Activated CD4-positive, alpha-beta T cell treated with anti-CD3 and anti-CD28 coated beads for 1 hour (primary cell): ENCODE measurements at places on chromosomes 2 and 18.
A peak's percentile ranks its signal among the peaks of the same experiment; 100 is the strongest.

DNA sequence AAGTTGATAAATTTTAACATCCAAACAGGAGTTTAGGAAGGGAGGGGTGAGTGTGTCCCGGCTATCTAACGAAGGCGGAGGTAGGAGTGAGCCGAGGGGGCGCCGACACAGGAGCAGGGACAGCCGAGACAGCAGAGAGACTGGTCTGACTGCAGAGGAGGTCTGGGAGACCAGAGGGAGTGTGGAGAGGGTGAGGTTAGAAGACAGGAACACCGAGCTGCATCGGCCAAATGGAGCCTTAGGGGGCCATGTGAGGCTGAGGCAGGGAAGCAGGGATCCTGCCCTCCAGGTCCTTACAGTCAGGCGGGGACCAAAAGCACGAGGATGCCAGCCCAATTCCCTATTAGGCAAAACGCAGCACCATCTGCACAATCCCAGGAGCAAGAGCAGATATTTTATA, 67.0 kb downstream of the SFXN5 start:
- no peak for DNase-seq

DNA sequence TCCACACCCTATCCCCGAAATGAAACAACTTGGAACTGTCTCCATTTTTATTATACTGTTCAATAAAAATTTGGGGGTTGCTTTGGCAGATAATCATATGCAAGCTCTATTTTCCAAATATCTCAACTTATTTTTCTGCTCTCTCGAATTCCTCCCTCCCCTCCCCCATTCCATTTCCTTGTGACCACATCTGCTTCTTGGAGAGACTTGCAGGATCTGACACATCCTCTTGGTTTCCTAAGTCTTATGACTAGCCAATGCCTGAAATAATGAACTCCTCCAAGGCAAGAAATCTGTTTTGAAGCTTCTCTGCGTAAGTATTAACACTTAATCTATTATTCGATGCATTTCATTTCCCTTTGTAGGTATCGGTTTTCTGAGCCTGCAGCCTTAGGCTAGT, 16.1 kb downstream of the TGIF1 start:
- no peak for DNase-seq

DNA sequence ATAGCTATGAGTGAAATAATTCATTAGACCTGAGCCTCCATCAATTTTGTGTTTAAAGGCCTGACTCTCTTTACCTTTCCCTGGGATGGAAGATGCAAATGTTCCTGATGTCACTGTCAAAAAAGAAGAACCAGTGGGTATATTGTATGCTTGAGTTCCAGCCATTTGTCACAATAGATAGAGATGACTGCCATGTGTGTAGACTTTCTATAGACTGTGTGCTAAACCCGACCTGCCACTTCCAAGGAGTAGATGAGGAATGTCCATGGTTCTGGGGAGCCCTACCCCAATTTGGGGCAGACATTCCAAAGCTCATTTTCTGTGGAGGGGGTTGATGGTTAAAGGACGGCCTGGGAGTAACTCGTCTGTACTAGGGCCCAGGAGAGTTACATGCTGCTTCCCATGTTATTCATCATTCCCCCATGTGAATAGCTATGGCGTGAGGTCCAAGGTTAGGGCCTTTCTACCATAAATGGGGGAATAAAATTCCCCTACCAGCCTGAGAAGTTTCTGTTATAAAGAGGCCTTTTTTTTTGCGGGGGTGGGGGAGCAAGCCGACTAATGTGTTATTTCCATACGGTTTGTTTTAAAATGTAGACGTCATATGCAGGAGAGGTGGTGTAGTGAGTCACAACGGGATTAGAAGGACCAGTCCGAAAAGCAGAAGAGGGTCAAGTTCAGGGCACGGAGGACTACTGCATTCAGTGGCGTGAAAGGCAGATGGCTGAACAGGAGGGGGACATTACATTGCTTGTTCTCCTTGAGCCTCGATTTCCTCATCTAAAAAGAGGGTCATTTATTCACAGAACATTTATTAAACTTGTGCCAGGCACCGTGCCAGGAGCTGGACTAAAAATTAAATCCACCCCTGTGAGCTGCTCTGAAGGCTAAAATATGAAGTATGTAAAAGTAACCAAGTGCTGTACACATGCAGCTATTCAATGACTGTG, 24.0 kb downstream of the IL1B start:
- no peak for DNase-seq

- DNase-seq, result no peak
These were observed 6.8 kb upstream of the GALM start for GRCh38 chr2:38659115-38659514.

- no peak for DNase-seq
These were observed 97.7 kb downstream of the CDC42EP3 start for GRCh38 chr2:37573451-37574388.

- DNase-seq, result no peak
These were observed 171.3 kb downstream of the ARHGAP15 start for GRCh38 chr2:143300536-143300935.

GRCh38 chr2:38037757-38038621, 38.0 kb downstream of the CYP1B1 start:
- no peak for DNase-seq

- DNase-seq, result no peak
These were observed 220.6 kb downstream of the SLC4A10 start for GRCh38 chr2:161844822-161845221.

DNA sequence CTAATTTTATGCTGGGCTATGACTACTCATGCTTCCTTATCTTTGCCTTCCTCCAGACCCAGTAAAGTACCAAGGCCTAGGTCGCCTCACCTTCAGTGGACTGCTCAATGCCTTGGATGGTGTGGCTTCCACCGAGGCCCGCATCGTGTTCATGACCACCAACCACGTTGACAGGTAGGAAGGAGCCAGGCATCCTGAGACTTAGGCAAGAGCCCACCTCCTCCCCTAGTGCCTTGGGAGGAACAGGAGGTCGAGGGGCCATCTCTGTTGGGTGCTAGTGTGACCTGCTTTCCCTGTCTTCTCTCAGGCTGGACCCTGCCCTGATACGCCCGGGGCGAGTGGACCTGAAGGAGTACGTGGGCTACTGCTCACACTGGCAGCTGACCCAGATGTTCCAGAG, 3.3 kb downstream of the BCS1L start:
- no peak for DNase-seq

- DNase-seq, result no peak
These were observed 29.7 kb upstream of the PIEZO2 start for GRCh38 chr18:11178951-11179549.

DNA sequence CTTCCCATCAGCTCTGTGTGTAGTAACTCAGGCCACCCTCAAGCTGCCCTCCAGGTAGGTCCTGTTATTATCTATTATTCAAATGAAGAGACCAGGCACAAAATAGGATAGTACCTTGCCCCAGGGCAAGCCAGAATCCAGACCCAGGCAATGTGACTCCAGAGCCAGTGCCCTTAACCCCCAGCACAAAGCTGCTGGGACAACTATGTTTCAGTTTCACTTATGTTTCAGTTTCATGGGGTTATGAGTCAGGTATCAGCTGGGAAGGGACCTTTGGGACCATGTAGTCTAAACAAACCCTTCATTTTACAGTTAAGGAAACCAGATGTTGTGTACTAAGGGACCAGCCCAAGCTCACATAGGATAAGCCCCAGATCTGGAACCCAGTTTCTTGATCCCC, 10.0 kb downstream of the HK2 start:
- peak; percentile 17 for DNase-seq

DNA sequence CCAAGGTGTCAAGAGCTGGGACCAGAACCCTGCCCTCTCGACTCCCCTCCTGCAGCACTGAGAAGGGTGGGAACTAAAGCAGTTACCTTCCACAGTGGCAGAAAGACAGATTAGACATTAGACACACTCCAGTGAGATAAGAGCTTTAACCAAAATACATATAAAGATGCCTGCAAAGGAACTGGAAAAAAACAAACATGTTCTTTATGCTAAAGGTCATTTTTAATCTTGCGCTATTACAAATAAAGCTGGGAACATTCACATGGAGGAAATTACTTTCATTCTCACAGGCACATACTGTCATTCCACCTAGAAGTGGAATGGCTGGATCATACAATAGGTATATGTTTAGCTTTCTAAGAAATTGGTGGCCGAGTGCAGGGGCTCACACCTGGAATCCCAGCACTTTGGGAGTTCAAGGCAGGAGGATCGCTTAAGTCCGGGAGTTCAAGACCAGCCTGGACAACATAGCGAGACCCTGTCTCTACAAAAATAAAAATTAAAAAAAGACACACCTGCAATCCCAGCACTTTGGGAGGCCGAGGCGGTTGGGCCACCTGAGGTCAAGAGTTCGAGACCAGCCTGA, 41.9 kb downstream of the C2orf76 start:
- no peak for DNase-seq

GRCh38 chr2:50476174-50476573, 555.8 kb downstream of the NRXN1 start:
- no peak for DNase-seq

DNA sequence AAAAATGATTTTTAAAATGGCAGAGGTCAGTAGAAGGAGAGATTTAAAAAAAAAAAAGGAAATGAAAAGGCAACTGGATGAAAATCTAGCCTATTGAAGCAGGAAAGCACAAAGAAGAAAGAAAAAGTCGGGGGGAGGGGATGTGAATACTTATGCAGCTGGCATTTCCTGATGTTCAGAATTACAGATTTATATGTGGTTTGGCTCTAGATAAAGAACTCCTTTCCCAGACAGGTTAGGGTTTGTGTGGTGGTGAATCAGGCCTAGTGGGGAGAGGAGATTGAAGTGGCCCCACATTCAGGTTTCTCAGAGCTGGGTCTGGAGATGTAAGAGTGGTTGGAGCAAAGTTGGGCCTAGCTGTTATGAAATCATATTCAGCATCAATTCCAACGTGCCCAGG, 394.4 kb downstream of the FIGN start:
- no peak for DNase-seq

DNA sequence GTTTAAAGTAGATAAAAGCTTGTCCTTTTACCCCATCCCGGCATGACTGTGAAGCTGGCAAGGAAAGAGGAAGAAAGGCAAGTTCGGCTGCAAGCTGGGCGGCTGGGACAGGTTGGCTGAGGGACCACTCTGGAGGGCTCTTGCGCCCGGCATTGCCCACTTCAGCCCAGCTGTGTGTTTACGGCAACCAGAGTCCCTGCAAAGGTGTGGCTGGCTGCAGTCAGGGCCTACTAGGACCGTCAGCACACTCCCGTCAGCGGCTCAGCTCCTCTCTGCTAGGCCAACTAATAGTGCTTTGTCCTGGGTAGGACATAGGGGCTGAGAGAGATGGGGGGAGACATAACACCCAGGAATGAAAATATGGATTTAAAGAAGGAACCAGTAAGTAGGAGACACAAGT, 11.7 kb upstream of the SAP130 start:
- no peak for DNase-seq

DNA sequence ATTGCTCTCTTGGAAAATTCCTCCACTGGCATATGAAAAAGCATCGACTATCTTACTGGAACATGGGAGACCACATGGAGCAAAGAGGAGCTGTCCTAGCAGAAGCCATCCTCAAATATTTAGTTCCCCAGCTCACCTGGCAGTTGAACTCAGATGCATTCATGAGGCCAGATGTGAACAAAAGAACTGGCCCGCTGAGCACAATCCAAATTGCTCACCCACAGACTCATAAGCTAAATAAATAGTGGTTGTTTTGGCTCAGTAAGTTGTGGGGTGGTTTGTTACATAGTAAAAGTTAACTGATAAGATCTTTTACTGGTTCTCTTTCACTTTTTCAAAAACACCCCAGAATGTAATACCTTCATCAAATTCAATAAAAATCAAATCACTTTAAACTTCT, 108.6 kb upstream of the CWC22 start:
- DNase-seq, result no peak

GRCh38 chr2:38301340-38301968, 75.6 kb downstream of the ATL2 start:
- no peak for DNase-seq

GRCh38 chr2:26975102-26975501, 4.7 kb downstream of the MAPRE3 start:
- no peak for DNase-seq

GRCh38 chr2:10325278-10326145, 22.8 kb downstream of the HPCAL1 start:
- DNase-seq, result no peak

DNA sequence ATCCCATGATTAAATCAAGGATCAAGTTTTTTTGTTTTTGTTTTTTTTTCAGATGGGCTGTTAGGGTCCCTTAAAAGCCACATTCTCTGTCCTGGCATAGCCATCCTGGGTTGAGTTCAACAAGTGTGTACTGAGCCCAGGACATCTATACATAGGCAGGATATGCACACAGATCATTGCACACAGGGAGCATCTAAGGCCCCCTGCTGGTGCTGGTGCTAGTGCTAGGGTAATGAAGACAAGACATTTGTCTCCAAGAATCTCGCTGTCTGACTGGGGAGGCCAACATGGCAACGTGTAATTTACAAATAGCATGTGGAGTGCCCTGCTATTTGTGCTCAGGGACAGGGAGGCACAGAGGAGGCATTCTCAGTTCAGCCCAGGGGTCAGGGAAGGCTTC, 124.5 kb downstream of the VAPA start:
- DNase-seq, result no peak

DNA sequence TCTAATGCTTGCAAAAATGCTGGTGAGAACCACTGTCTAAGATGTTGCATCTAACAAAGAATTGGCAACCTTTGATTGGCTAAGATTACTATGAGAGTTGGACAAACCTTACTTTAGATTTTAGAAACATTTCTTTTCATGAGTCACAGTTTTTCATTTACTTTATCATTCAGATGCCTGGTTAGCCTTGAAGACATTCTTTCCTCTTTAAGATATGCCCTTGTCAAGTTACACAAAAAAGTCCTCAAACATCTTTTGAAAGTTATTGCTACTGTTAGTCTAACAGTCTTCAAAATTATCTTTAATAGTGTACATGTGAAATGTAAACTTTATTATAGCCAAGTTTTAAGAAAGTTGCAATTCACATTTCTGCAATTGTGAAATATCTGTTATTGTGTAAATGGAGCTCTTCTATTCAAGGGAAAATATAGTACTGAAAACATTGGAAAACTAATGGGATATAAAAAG, 276.3 kb downstream of the RND3 start:
- no peak for DNase-seq

- DNase-seq, result no peak
These were observed 139.6 kb downstream of the PAX3 start for GRCh38 chr2:222159221-222159620.

DNA sequence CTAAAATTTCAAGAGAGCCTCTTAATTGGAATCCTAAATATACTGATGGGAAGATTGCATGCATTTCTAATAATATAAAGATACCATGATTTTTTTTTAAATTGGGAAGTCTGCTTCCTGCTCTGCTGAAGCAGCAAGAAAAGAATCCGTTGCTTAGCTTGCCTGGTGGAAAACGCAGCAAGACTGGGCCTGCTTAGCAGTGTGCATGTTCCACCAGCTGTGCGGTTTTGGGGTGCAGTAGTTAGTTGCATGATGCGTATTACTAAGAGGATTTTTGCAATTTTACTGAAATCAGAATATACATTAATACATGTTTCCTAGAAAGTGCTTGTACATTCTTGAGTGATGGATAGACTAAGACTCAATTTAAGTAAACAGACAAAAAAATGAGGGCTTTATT, 319.9 kb downstream of the CMPK2 start:
- DNase-seq, result no peak

GRCh38 chr2:84297155-84297554, 161.9 kb downstream of the SUCLG1 start:
- no peak for DNase-seq
